Glomerular endothelial cell (primary cell): ENCODE measurements at places on chromosomes 1 and 21. TPM values are rescaled to one million over a fixed set of nuclear protein-coding genes. Genes with fewer than 3 reads are reported as not detected.

The SIM2 gene
- total RNA-seq, result 0.47 and 1.7 TPM in 2 replicates

The PRELP gene
- not detected in 2 replicates for total RNA-seq

The SPRR5 gene
- total RNA-seq, result not detected in 2 replicates

The KCNE1 gene
- 0.10 and 0.29 TPM in 2 replicates for total RNA-seq

The PM20D1 gene
- total RNA-seq, result not detected in 2 replicates

The PIGR gene
- total RNA-seq, result not detected in 2 replicates

The SPRR2B gene
- not detected in 2 replicates for total RNA-seq

The HSPA6 gene
- 0.06 TPM in 1 of 2 replicates, not detected in the other for total RNA-seq

The HPCA gene
- total RNA-seq, result not detected in 2 replicates

The NUP210L gene
- not detected in 2 replicates for total RNA-seq

The PIK3C2B gene
- total RNA-seq, result 32.7 and 77.1 TPM in 2 replicates

The GLMP gene
- total RNA-seq, result 106 and 141 TPM in 2 replicates

The SYPL2 gene
- not detected in 2 replicates for total RNA-seq

The NPHS2 gene
- not detected in 2 replicates for total RNA-seq

The COL11A1 gene
- 0.12 TPM in 1 of 2 replicates, not detected in the other for total RNA-seq

The LRRC41 gene
- 82.7 and 94.9 TPM in 2 replicates for total RNA-seq

The HSPG2 gene
- total RNA-seq, result 2,040 and 3,652 TPM in 2 replicates

The NEXN gene
- total RNA-seq, result 3.9 and 7.9 TPM in 2 replicates

The PLA2G2A gene
- not detected in 2 replicates for total RNA-seq

The C1orf146 gene
- not detected in 2 replicates for total RNA-seq

The ZBTB8B gene
- total RNA-seq, result not detected in 2 replicates

The HAPLN2 gene
- not detected in 2 replicates for total RNA-seq

The GBP7 gene
- not detected in 2 replicates for total RNA-seq

The DCLRE1B gene
- 4.9 and 8.1 TPM in 2 replicates for total RNA-seq

The TNFRSF4 gene
- total RNA-seq, result 5.6 and 58.5 TPM in 2 replicates

The TDRD5 gene
- not detected in 2 replicates for total RNA-seq

The TOMM20 gene
- total RNA-seq, result 78.8 and 97.5 TPM in 2 replicates

The MYBPH gene
- not detected in 2 replicates for total RNA-seq

The CD1E gene
- not detected in 2 replicates for total RNA-seq

The RGSL1 gene
- total RNA-seq, result not detected in 2 replicates

The LIN28A gene
- total RNA-seq, result 0.05 and 0.06 TPM in 2 replicates

The FAM131C gene
- 0.82 and 0.87 TPM in 2 replicates for total RNA-seq
